ENCODE measurements at places on chromosomes 11 and 22.

DNA sequence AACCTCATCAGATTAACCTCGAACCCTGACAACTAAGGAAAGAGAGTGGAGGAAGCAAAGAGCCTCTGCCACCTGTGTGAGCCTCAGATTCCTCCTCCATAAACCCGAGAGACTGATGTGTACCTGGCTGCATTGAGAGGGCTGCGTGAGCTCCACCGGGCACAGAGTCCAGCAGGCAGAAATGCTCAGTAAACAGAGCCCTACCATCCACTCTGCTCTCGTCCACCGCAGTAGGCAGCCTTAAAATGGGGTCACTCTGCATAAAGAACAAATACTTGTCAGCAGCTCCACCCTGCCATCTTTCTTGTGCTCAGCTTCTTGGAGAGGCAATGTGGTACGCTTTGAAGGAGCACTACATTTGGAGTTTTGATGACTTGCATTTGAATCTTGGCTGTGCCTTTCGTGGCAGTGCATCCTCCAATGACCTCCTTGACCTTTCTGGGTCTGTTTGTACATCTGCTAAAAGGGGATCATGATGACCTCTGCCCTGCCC is 43.0 kb upstream of the CD5 start:
- DNase-seq: no peak

GRCh38 chr11:15161790-15162189 is 47.1 kb downstream of the INSC start:
- DNase-seq: no peak

GRCh38 chr22:46241396-46242007 is 8.6 kb downstream of the CDPF1 start:
- no peak for DNase-seq

- no peak for DNase-seq
Measured at GRCh38 chr11:123654566-123655081, at the start of gene SCN3B. TSS of gene SCN3B (minus strand) at chr11:123654624. CDS start at chr11:123653801, 823 bp downstream.

GRCh38 chr11:19382131-19382611 is 141.4 kb upstream of the E2F8 start:
- no peak for DNase-seq

DNA sequence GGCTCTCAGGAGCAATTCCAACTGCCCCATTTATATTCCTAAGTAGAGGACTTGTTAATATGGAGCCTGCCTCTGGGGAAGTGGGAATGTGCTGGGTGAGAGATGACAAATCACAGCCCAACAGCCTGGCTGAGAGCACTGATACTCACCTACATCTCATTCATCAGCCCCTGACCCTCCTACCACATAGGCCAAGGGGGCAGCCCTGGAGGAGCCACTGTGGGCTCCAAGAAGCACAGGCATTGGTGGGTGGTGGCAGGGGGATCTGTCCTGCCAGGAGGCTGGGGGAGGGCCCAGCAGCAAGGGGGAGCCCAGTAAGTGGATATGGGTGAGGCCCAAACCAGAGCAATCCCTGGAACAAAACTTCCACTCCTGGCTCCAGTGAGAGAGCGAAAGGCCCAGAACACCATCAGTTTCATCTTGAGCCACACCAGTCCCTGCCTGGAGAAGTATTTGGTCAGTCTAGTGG is 79.7 kb downstream of the BUD13 start:
- no peak for DNase-seq

DNA sequence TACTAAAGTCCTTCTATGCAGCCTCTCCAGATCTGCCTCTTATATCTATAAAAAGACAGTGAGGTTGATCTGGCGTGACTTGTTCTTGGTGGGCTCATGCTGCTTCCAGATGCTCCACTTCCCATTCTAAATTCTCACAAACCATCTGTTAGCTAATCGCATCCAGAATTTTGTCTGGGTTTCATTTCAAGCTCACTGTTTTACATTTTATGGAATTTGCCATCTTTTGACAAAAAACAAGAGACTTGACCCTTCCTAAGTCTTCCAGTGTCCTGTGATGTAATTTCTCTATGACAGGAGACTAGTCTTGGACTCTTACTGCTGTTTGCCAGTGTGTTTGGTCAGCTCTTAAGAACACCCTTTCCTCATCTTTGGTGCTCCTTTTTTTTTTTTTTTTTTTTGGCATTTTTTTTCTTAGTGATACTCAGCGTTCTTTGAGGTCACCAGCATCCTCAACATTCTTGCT is 23.0 kb downstream of the CRKL start:
- DNase-seq: no peak

DNA sequence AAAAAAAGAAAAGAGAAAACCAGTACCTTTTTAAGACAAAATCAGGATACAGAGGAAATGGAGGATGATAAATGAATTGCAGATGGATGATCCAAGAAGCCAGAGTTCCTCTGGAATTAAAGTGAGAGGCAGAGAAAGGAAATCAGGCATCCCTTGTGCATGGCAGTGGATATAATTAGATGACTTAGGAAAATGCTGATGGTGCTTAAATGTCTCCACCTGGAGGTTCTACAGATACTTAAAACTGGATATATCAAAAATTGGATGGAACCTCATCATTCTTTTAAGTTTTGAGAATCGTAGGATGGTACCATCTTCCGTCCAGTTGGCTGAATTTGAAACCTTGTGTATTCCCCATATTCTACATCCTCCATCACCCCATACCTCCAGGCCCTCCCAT is 1040.0 kb downstream of the NTM start:
- DNase-seq: no peak

Data from stimulated activated CD8-positive, alpha-beta memory T cell treated with anti-CD3 and anti-CD28 coated beads, Interleukin-2, amount 100 ng/mL, for 1 hour (primary cell).